ENCODE measurements at places on chromosomes 6 and 20.

GRCh38 chr6:15254070-15254975 is 8.5 kb downstream of the JARID2 start:
- DNase-seq = no peak

GRCh38 chr6:13188306-13188705 is 140.0 kb downstream of the TBC1D7 start:
- DNase-seq = no peak

GRCh38 chr6:125107896-125108295 is 45.7 kb upstream of the TPD52L1 start:
- no peak for DNase-seq

DNA sequence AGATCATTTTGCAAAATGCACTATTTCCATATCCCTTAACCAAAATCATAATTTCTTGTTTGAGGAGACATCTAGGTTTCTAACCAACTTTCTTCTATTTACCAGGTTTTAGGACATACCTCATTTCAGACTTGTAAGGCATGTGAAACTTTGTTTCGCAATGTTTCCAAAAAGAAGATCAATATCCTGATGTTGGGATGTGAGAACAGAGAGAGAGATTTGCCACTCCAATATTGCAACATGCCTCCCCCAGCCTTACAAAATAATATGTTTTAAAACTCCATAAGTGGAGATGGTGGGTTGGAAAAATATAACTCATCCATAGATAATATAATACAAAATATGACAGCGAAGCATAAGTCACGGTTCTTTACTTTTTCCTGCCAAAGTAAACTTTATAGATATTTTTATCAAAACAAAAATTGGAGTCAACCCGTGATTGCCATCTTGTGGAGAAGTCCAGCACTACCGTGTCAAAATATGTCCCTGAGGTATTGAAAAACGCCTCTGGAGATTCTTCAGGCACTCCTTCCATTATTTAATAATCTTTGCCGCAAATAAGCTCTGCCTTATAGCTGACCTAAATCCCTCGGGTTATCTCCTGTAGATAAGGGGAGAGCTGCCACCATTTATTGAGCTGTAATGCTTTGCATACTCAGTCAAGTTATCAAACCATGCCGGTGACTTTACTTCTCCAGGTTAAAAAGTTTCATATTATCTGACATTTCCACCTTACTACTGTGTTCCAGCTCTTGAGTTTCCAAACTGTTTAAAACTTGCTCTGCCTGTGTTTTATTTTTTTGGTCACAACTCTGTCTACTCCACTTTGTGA is 534.2 kb downstream of the HACE1 start:
- DNase-seq = peak; percentile 35

DNA sequence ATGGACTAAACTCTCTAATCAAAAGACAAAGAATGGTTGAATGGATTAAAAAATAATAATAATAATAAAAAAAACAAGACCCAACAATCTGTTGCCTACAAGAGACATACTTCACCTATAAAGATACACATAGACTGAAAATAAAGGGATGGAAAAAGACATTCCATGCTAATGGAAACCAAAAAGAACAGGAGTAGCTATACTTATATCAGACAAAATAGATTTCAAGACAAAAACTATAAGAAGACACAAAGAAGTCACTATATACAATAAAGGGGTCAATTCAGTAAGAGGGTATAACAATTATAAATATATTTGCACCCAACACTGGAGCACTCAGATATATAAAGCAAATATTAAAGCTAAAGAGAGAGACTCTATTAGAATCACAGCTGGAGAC is 106.7 kb downstream of the BTBD9 start:
- no peak for DNase-seq

- DNase-seq = no peak
Observed at GRCh38 chr6:143195349-143195845, 134.7 kb downstream of the AIG1 start.

- DNase-seq = peak; percentile 71
Observed at GRCh38 chr6:80489911-80490635, 383.6 kb downstream of the BCKDHB start.

- DNase-seq = no peak
Observed at GRCh38 chr6:98985391-98985790, 37.6 kb upstream of the FBXL4 start.

Data from MM.1S (cell line).